ENCODE measurements at places on chromosomes 5 and 9. TPM values are rescaled to one million over a fixed set of nuclear protein-coding genes. Genes with fewer than 3 reads are reported as not detected.

GPR107 gene
- 11.4 TPM for total RNA-seq

FRMD3 gene
- 2.0 TPM for total RNA-seq

GNA14 gene
- total RNA-seq, result not detected

AP3S1 gene
- total RNA-seq, result 17.2 TPM

ALDH7A1 gene
- total RNA-seq, result 40.1 TPM

GPR151 gene
- total RNA-seq, result not detected

ARRDC3 gene
- total RNA-seq, result 40.5 TPM

FGF10 gene
- total RNA-seq, result not detected

TMEM232 gene
- total RNA-seq, result not detected

STPG3 gene
- total RNA-seq, result not detected

RPS14 gene
- 3,454 TPM for total RNA-seq

PCDHA1 gene
- total RNA-seq, result not detected

MED27 gene
- total RNA-seq, result 31.9 TPM

TAS2R1 gene
- total RNA-seq, result not detected

SOHLH1 gene
- total RNA-seq, result not detected

ANKRD31 gene
- total RNA-seq, result 0.07 TPM

ERGIC1 gene
- 76.3 TPM for total RNA-seq

EFNA5 gene
- total RNA-seq, result 9.8 TPM

ANKRD34B gene
- 3.4 TPM for total RNA-seq

SH3GL2 gene
- not detected for total RNA-seq

PCDHB9 gene
- 1.1 TPM for total RNA-seq

DDX4 gene
- total RNA-seq, result not detected

SKP1 gene
- 685 TPM for total RNA-seq

HCN1 gene
- total RNA-seq, result not detected

GABRA1 gene
- total RNA-seq, result not detected

ERMP1 gene
- 16.3 TPM for total RNA-seq

MYMK gene
- not detected for total RNA-seq

BAAT gene
- not detected for total RNA-seq

PDE6A gene
- 0.07 TPM for total RNA-seq

MZB1 gene
- not detected for total RNA-seq

CRB2 gene
- not detected for total RNA-seq

C9orf152 gene
- not detected for total RNA-seq

KCNV2 gene
- not detected for total RNA-seq

PLCXD3 gene
- total RNA-seq, result 0.03 TPM

CDH6 gene
- total RNA-seq, result 76.6 TPM

C5orf58 gene
- total RNA-seq, result not detected

NR4A3 gene
- total RNA-seq, result not detected
